ENCODE measurements at places on chromosomes 6 and 20.

- DNase-seq, result no peak
Observed at GRCh38 chr20:43583982-43584432, 6.7 kb upstream of the IFT52 start.

- DNase-seq, result no peak
Observed at GRCh38 chr20:51085769-51086168, 62.9 kb upstream of the KCNG1 start.

DNA sequence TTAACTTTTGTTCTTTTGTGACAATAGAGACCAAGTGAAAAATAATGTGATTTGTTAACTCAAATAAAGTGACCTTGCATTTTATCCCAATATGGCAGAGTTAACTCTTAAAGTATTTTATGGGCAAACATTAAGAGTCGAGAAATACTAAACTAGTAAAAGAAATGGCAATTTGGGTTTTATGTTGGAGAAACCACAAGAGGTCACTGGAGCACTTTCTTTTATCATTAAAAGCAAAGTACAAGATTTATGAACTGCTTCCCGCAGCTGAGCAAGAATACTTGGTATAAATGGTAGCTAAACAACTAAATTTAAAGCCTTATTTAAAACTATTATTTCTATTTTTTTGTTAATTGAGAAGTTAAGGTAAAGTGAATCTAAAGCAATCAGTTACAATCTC, 33.5 kb upstream of the MCM9 start:
- DNase-seq, result no peak

DNA sequence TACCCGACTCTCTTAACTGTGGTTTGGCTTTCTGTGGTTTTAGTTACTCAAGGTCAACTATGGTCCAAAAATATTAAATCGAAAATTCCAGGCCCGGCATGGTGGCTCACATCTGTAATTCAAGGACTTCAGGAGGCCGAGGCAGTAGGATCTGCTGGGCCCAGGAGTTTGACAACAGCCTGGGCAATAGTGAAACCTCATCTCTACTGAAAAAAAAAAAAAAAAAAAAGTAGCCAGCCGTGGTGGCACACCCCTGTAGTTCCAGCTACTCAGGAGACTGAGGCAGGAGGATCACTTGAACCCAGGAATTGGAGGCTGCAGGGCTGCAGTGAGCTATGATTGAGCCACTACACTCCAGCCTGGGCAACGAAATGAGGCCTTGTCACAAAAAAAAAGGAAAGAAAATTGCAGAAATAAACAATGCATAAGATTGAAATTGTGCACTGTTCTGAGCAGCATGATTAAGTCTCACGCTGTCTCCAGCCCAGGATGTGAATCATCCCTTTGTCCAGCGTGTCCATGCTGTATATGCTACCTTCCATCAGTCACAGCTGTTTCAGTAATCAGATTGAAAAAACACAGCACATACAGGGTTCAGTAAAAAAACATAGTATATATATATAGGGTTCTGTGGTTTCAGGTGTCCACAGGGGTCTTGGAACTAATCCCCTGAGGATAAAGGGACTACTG, 40.7 kb downstream of the RGS17 start:
- no peak for DNase-seq

DNA sequence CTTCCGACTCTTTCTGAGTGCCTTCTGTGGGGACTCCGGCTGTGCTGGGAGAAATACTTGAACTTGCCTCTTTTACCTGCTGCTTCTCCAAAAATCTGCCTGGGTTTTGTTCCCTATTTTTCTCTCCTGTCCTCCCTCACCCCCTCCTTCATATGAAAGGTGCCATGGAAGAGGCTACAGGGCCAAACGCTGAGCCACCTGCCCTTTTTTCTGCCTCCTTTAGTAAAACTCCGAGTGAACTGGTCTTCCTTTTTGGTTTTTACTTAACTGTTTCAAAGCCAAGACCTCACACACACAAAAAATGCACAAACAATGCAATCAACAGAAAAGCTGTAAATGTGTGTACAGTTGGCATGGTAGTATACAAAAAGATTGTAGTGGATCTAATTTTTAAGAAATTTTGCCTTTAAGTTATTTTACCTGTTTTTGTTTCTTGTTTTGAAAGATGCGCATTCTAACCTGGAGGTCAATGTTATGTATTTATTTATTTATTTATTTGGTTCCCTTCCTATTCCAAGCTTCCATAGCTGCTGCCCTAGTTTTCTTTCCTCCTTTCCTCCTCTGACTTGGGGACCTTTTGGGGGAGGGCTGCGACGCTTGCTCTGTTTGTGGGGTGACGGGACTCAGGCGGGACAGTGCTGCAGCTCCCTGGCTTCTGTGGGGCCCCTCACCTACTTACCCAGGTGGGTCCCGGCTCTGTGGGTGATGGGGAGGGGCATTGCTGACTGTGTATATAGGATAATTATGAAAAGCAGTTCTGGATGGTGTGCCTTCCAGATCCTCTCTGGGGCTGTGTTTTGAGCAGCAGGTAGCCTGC, 4.8 kb downstream of the PIM1 start:
- no peak for DNase-seq

DNA sequence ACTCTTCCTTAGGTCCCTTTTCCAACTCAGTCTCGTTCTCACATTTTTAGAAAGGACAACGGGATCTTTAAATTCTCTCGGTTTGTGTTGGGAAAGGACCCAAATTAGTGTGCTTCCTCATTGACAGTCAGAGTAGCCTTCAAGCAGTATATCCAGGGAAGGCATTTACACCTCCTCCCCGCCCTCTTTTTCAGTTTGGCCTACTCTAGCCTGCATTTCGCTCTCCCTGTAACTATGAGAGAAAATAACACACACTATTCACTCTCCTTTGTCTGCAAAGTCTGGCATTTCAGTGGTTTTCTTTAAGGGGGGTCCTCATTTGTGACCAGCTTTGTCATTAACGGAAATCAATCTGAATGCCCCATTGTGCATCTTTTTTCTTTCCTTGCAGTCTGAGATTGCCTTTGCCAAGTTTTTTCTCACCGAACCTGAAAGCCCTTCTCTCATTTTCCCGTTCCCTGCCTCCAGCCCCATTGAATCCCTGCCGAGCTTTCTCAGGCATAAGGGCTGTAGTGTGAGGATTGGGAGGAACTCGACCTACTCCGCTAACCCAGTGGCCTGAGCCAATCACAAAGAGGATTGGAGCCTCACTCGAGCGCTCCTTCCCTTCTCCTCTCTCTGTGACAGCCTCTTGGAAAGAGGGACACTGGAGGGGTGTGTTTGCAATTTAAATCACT, 393 bp upstream of the FABP7 start:
- no peak for DNase-seq

DNA sequence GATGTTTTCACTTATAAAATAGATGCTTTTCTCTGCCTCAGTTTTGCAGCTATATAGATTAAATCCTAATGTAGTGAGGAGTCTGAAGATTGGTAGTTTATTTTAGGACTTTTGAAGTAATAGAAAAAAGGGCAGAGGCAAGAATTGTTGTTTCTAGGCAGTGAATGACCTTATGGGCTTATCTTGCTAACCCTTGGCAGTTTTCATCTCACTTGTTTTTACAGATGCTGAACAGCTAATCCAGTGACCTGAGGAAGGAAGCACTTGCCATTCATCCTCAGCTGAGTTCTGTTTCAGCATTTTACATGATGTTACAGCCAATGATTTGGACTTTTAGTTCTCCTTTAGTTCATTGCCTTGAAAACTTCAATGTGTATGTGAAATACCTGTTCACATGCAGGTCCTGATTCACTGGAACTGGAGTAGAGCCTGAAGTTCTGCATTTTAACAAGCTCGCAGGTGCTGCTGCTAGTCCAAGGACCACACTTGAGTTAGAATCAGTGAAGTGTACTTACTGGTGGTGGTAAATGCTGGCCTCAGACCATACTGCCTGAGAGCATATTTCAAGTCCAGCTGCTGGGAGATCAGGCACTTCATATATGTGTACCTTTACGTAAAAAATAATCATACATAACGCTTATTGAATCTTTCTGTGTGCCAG, 86.9 kb downstream of the TULP4 start:
- no peak for DNase-seq

DNA sequence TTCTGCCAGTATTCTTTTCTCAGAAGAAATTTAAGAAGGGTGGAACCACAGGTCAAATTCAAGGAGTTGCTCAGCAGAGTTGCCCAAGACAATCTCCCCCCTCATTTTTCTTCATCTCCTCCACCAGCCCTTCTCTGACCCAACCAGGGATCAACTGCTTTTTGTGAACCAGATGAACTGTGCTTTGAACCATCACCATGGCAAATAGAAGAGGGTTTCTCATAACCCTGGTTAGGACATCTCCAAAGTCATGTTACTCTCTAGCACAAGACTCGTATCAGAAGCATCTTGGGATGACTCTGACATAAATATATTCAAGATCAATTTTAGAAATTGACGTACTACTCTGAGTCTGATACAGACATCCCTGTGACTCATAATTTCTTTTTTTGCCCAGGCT, 130.7 kb downstream of the ALDH8A1 start:
- no peak for DNase-seq

GRCh38 chr6:1129131-1129530, 182.8 kb upstream of the FOXQ1 start:
- no peak for DNase-seq

GRCh38 chr6:30568245-30568644, 3.0 kb upstream of the ABCF1 start:
- DNase-seq, result no peak

DNA sequence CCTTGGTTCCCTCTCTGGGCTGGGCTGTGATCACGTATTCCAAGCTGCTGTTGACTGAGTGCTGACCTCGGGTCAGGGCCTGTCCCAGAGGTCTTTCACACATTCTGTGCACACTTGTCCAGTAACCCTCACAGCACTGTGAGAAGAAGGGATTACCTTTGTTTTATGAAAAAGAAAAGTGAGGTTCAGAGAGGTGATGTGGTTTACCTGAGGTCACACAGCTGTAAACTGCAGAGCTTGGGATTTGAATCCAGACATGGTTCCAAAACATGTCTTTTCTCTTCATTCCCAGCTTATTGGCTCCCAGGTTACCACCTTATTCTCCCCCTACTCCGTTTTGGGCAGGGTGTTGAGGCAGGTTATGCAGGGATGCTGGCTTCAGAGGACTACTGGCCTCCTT, 28.4 kb upstream of the CDH22 start:
- DNase-seq, result no peak

- DNase-seq, result no peak
Observed at GRCh38 chr20:7728338-7728737, 211.9 kb downstream of the HAO1 start.

- no peak for DNase-seq
Observed at GRCh38 chr20:34952671-34953070, 2.9 kb downstream of the GSS start.

GRCh38 chr6:45896783-45897441, 118.7 kb downstream of the CLIC5 start:
- DNase-seq, result no peak

DNA sequence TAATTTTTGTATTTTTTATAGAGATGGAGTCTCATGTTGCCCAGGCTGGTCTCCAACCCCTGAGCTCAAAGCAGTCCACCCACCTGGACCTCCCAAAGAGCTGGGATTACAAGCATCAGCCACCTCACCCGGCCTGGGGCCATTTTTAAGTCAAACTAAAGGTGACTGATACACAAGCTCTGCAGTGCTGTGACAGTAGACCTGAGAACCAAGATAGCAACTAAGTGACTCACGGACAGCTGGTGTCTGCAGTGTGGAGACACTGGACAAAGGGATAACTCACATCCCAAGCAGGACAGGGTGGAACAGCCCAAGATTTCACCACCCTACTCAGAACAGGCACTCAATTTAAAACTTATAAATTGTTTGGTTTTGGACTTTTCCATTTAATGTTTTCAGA, 402.5 kb downstream of the CD83 start:
- DNase-seq, result no peak

- DNase-seq, result no peak
Observed at GRCh38 chr6:95543798-95544197, 33.5 kb upstream of the MANEA start.

- DNase-seq, result no peak
Observed at GRCh38 chr6:39113788-39114187, 1.2 kb downstream of the SAYSD1 start.

- no peak for DNase-seq
Observed at GRCh38 chr6:92109956-92110355, 1309.4 kb downstream of the EPHA7 start.

GRCh38 chr6:73086726-73087125, 138.6 kb downstream of the KHDC1L start:
- no peak for DNase-seq

DNA sequence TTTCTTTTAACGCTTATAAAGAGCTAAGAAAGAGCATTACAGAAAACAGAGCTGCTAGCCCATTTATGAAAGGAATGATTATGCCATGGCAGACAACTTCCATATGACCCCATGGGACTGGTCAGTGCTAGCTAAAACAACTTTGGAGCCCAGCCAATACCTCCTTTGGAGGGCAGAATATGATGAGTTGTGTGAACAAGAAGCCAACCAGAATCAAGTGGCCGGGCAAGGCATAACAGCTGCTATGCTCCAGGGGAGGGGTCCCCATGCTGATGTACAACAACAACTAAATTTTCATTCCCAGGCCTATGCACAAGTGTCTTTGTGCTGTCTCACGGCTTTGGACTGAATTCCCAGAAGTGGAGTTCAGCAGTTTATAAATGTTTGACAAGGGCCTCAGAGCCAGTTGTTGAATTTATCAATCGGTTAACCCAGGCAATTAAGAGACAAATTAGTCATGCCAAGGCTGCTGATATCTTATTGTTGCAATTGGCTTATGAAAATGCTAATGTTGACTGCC, 65.0 kb upstream of the ASCC3 start:
- DNase-seq, result no peak

DNA sequence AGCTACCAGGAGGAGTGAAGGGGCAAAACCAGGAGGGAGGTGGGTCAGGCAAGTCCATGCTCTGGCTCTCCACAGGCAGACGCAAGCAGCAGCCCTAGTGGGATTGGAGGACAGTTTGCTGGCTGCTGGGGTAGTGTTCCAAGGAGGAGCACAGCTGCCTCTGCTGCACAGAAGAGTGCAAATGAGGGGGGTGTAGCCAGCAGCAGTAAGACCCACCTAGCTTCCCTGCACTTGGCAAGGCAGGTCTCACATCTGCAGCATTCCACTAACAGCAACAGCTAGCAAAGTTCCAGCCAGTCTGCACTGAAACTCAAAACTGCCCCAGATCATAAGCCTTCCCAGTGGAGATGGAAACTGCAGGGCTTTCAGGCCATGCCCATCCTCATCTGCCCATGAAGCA, 405.0 kb downstream of the UTRN start:
- no peak for DNase-seq

DNA sequence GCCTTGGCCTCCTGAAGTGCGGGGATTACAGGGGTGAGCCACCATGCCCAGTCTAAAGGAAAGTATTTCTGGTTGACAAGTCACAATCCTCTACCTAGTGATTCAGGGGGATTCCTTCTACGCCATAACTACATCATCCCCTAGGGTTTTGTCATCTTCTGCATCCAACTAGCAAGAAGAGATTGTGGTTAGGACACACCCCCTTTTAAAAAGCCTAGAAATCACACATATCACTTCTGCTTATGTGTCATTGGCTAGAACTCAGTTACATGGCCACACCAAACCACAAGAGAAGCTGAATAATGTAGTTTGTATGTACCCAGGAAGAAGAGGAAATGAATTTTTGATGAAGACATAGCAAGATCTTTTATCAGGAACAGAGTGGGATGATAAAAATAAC, 14.7 kb upstream of the CHD6 start:
- DNase-seq, result no peak

Data from stimulated activated CD8-positive, alpha-beta memory T cell treated with anti-CD3 and anti-CD28 coated beads, Interleukin-2, amount 100 ng/mL, for 1 hour (primary cell).